ENCODE measurements at places on chromosomes 4 and X.

DNA sequence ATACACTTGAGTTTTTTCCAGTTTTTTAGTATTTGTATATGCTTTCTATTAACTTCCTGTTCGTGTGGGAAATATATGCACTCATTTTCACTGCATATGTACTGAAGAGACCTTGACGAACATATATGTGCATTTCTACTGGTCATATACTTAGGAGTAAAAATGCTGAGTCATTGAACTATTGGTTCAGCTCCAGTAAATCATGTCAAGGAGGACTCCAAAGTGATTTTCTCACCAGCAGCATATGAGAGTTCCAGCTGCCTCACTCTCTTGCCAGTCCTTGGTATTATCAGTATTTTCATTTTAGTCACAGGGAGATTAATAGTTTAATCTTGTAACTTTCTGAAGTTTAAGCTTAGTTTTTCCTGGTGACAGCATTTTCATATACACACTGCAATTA is 2750.2 kb downstream of the ARAP2 start:
- DNase-seq: no peak

GRCh38 chrX:112760697-112761096 is 79.9 kb downstream of the AMOT start:
- DNase-seq: no peak

DNA sequence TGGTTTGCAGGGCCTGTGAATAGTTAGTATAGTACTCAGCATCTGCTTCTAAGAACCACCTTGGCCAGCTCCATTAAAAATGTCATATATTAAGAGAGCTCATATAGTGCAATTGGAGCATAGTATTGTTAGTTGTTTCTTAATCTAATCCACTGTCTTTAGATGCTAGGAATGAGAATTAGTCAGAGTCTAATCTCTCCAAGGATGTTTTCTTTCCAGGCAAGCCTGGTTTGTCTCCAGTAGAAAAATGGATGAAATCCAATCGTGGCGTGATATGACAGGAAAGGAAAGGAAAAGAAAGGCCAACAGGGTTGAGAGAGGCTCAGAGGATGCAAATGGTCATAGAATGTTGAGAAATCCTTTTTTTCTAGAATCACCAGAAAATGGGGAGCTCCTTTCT is 15.0 kb upstream of the TMEM164 start:
- DNase-seq: no peak

DNA sequence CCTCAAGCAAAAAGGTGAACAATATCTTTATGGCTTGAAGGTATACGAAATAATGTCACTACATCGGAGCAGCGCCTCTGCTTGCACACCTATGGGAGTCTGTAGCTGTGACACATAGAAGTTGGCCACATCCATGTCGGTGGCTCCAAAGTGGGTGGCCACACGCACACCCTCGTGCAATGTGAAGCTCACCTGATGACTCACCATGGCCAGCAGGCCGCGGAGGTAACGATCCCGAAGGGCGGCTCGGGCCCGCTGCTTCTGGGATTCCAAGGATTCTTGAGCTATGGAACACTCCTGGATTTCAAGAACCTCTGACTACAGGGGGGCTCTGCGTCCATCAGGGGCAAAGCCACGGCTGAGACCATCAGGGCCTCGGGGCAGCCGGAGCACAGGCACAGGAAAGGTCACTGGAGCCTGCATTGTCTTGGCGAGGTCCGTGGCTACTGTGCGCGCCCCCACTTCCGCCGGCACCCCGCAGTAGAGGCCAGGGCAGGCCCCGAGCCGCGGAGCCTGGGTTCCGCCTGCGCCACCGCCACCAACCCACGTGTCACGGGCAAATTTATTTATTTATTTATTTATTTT is 25.2 kb downstream of the NYX start:
- DNase-seq: no peak

DNA sequence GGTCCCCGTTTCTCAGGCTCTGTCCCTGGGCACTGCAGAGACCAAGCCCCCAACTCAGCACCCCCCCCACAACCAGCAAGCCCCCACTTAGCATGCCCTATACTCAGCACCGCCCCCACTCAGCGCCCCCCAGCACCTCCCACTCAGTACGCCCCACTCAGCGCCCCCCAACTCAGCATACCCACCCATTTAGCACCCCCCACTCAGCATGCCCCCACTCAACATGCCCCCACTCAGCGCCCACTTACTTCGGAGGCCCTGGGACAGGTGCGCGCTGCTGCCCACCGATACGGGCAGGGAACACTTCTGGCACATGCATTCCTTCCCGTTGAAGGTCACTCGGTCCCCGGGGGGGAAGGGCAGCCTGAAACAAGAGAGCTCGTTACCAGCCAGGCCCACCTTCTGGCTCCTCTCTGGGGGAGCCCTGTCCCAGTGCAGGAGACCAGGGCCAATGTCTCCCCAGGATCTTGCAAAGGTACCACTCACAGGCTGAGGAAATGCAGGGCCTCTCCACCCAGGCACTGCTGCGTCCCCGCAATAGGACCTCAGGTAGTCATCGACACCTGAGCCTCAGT is 70.6 kb downstream of the ABLIM2 start:
- no peak for DNase-seq

DNA sequence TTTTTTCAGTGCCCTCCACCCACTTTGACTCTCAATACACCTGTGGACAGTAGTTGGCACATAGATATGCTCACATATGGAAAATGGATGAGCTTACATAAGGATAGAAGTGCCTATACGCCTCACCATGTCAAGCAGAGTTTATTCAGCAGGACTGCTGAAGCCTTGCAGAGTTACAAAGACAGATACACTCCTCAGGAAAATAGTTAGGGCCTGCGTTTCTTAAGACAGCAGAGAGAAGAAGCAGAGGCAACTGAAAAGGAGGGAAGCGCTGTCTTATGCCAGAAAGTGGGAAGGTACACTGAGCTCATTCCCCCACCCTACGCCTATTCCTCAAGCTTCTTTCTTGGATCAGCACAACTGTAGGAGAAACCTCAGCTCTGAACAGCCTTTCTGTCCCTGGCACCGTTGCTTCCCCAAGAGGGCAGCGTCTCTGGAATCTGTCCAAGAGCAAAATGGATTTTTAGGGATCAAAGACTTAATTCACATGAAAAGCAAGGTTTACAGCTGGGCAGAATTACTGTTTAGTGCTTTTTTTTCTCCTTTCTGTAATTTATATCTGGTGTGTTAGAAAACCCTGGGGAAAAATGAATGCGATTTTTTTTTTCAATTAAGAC is 37.3 kb upstream of the MBTPS2 start:
- no peak for DNase-seq

DNA sequence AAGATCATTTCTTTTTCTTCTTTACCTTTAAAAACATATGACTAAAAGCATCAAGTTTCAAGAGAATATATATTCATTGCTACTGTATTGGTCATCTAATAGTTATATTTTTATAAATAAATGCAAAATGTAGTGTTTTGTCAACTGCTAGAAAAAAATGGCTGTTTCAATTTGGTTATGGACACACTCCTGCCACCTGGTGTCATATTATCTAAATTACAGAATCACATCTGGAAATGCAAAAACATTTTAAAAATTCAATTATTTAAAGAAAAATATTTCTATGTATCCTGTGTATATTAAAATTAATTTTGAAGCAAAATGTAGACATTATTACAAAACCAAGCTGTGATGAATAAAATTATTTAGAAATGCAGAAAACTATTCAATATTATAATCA is 329.4 kb upstream of the PCDH18 start:
- no peak for DNase-seq

- DNase-seq: no peak
These were observed at the start of gene SMIM10L2A for GRCh38 chrX:135421932-135422809. Gene SMIM10L2A, plus strand, starts transcription at chrX:135421944. Its CDS starts 188 bp downstream, at chrX:135422132.

DNA sequence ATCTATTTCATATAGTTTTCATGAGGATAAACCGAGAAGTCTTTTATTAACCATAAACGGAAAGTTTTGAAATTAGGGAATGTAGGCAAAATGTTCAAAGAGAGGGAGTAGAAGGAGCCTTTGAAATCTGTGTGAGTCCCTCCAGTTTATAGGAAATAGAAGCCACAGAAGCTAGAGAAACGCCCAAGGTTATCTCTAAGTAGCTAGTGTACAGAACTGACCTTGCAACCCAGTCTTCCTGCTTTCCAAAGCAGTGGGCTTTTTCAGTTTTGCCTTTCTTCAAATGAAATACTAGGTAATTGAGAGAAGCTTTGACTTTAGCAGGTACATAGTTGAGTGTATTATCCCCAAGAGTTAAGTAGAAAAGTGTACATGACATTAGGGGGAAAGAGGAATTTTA is 39.4 kb downstream of the STIM2 start:
- no peak for DNase-seq

DNA sequence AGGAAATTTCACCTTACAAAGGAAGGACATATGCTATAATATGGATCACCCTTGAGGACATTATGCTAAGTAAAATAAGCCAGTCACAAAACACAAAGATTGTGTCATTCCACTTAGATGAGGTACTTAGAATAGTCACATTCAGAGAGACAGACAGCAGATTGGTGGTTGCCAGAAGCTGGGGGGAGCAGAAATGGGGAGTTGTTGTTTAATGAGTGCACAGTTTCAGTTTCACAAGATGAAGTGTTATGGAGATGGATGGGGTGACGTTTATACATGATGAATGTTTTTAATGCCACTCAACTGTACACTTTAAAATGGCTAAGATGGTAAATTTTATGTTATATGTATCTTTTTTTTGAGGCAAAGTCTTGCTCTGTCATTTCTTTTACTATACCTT is 14.8 kb upstream of the SPON2 start:
- no peak for DNase-seq

GRCh38 chr4:5142726-5143125 is 91.4 kb downstream of the STK32B start:
- no peak for DNase-seq

GRCh38 chr4:161256716-161257115 is 907.1 kb downstream of the FSTL5 start:
- no peak for DNase-seq

DNA sequence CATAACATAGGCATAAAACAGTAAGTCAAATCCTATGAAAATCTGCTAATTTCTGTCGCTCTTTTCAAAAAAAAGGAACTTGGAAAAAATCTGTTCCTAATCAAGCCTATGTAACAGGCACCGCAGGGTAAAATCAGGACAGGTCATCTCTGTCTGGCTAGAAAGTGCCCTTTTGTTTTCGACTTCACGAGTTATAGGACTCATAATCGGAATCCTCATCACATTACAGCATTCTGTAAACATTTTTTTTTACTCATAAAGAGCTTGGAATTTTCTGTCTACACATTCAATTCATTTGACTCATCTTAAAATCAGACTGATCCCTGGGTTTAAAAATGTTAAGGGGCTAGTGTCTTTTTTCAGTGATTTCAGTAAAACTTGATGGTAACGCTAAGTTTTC is 181.7 kb upstream of the TBC1D9 start:
- no peak for DNase-seq

GRCh38 chr4:3480528-3481112 is 17.5 kb downstream of the DOK7 start:
- peak; percentile 69 for DNase-seq

DNA sequence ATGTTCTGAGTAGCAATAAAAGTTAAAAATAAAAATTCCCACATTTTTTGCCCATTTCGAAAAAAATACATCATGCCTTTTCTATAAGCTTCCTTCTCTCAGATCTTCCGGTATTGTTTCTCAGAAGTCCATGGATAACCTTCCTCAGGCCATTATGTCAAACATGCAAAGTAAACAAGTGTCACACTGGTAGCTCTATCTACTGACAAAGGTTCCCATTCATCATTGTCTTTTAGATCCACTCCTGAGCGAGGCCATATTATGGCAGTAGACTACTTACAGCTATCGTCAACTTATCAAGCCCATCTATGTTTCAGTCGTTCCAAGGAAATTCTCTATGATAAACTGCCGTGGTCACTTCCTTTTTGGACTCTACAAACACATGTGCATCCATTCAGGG is 1068.2 kb downstream of the GLUD2 start:
- no peak for DNase-seq

DNA sequence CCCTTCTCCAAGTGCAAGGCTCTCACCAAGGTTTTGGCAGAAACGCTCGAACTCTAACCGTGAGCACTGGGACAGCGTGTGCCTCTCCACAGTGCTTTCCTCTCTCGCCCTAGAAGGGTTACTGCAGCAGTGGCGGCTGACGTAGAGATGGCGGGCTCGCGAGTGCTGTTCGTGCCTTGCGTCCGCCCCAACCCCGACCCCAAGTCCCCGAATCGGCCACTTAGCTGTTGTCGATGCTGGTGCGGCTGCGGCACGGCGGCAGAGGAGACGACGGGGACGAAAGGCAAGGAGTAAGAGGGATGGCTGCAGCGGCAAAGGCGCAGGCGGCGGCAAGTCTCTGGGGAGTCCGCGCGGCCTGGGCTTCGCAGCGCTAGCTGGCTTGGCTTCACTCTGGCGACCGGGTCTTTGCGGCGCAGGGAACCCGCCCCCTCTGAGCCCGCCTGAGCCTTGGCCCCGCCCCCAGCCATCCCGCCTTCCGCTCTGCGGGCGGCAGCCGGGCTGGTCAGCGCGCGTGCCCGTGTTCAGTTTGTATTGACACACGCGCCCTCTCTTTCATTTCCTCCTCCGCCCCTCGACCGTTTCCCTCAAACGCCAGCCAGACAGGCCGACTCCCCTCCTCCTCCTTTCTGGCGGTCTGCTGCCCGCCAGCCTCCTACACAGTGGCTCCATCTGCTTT is at the start of gene SPIN4:
TSS of gene SPIN4 (minus strand) at position 392 of the 676 bp plus-strand sequence. CDS start 513 bp downstream, outside the sequence.
- peak; percentile 61 for DNase-seq

DNA sequence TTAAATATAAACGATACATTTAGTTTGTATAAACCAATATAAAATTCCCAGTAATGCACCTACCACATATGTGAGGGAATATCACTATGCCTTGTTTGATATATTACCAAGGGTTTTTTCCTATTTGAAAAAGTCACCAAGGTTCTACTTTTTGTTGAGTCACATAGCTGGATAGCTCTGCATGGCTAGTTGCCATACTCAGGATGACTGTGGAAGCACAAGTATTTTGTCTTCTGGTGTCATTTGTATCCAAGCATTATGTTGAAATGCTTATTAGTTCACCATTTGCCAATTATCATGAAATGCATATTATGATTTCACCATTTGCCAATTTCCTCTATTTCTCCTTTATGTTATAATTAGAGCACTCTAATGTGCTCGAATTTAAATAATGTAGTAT is 162.7 kb upstream of the TTC29 start:
- no peak for DNase-seq

DNA sequence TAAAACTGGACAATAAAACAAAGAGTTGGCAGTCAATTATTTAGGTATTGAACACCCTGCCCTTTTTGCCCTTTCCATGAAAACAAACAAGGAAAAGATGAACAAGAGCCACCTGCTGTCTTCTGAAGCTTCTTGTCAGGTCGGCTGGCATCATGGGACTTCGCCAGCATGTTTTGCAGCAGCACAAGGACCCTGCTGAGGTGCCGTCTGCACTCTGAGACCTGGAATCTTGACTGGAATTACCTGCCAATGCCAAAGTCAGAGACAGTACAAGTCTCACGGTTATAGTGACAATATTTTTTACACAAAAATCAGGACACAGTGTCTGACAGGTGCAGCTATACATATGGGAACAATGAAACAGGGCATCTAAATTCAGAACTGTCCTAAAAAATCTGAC is 284.5 kb downstream of the GASK1B start:
- no peak for DNase-seq

GRCh38 chr4:73573794-73574528 is 46.3 kb downstream of the RASSF6 start:
- no peak for DNase-seq

All from stimulated activated CD4-positive, alpha-beta T cell treated with anti-CD3 and anti-CD28 coated beads, Interleukin-4, amount 100 ng/mL, for 4 hours (primary cell).